8988T (cell line): ENCODE measurements at places on chromosomes 1 and 21.

GRCh38 chr1:65793359-65793732 lies 651 bp downstream of the PDE4B start:
- DNase-seq: no peak

DNA sequence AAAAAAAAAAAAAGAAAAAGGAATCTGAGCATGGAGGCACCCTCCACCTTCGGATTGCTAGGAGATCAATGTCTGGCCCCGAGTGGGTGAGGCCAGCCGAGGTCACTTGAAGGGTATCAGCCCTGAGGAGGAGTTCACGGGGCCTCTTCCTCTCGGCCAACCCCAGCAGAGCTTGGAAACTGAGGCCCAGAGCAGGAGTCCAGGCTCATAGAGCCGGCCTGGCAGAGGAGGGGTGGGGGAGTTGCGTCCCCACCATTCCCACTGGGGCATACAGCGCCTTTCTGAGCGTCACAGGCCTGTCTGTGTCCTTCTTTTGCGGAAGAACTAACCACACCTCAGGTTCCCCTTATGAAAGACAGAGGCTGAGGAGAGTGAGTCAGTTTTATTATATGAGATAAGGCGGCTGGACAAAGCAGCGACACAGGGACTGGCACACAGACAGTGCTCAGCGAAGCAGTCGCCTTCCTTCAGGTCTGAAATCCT lies 17.1 kb upstream of the EPHA2 start:
- no peak for DNase-seq

- DNase-seq: no peak
These were observed 56.8 kb upstream of the PTGFRN start for GRCh38 chr1:116852910-116853309.

- DNase-seq: no peak
These were observed 101.2 kb upstream of the ERG start for GRCh38 chr21:38599381-38599975.

GRCh38 chr1:229280037-229280828 lies 9.3 kb downstream of the RAB4A start:
- DNase-seq: no peak

- no peak for DNase-seq
These were observed 165.5 kb downstream of the ZSCAN20 start for GRCh38 chr1:33637846-33638440.

DNA sequence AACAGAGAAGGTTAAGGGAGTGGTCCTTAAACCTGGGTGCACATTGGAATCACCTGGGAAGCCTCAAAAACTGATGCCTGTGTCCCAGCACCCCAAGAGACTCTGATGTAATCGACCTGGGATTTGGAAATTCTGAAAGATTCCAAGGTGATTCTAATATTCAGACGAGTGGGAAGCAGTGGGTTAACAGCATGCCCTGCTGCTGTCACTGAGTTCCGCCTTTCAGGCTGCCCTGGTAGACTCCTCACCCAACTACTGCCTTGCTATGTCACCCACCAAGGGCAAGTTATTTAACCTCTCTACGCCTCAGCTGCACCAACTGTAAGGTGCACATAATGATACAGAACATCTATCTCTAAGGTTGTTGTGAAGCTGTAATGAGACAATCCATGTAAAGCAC lies 59.2 kb downstream of the CD34 start:
- no peak for DNase-seq

DNA sequence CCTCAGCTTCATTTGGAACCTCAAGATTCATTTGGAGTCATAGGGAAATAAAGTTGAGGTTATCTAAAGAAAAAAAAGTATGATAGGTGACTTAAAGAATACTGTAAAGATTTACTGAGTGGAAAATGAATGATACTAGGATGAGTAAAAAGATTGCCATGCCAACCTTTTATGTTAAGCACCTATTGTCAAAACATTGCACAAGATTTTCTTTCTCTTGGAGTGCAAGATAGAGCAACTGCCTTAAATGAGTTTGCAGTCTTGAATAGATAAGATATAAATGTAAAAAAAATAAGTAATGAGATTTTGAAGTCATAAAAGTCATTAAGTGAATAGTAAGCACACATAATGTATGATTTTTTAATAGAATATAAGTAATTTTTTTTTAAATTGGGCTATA lies 5.1 kb upstream of the ANGPTL1 start:
- no peak for DNase-seq

- no peak for DNase-seq
These were observed 35.4 kb upstream of the CITED4 start for GRCh38 chr1:40897513-40897912.

DNA sequence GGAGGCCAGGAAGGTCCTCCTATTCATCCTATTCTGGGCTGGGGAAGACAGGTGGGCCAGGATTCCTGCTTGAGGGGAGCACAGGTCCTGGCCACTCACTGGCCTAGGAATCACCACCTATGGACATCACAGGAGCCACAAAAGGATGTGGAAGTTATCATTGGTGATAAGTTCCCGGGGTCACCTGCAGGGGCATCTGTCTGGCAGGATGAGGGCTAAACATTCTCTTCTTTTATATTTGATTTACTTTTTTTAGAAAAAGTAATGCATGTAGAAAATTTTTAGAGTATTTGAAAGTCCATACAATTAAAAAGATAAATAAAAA lies 33.2 kb upstream of the KIAA0040 start:
- DNase-seq: no peak

DNA sequence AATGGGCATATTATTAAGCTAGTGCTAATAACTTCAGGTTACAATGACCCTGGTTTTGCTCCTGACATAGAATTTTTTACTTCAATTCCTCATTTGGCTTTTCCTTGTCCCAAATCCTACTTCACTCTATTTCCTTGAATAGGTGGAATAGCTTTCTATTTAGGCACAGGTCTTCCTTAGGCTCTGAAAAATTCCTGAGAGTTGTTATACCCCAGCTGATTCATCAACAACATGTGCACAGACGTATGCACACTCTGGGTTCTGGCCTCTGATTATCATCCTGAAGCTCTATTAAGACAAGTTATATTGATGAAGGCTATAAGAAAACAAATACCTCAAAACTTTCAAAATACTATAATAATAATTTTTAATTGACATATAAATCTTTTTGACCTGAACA lies 172.4 kb downstream of the NTMT2 start:
- DNase-seq: no peak
